ENCODE measurements at places on chromosomes 12 and 14.

- DNase-seq, result no peak
Observed at GRCh38 chr14:32722631-32723183, 216.0 kb upstream of the NPAS3 start.

DNA sequence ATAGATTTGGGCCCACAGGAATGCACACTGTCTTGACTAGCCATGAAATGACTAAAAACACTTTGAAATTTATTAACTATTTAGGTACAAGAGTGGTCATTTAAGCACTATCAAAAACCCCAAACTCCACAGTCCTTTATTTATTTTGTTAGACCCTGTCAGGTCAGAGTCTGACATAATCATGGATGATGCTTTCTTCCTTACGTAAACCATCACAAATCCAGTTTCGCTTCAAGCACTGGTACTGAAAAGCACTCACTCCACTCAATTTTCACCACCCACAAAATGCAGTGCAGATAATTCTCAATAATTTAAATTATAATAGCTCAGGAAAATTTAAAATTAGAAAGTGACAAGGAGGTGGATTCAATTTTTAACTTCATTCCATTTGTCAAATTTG lies 25.8 kb downstream of the PPP2R5E start:
- DNase-seq, result no peak

DNA sequence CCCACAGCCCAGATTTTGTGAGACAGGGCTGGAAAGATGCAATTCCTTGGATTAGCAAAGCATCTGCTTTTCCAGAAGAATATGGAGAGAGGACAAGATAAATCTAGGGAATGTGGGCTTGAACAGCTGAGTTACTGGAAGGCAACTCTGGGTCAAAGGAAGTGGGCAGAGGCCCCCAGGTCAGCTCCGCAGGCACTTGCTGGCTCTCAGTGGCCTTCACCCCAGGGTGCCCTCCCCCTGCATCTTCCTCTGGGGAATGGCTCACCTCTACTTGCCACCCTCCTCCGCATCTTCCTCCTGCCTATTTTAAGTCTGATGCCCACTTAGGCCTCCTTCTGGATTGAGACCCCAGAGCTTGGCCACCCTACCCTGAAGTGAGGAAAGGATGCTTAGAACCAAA lies 10.5 kb upstream of the PNMA1 start:
- no peak for DNase-seq

GRCh38 chr14:73260574-73260973 lies 23.3 kb downstream of the PAPLN start:
- DNase-seq, result no peak

- no peak for DNase-seq
Observed at GRCh38 chr12:118541071-118541470, 164.7 kb downstream of the SUDS3 start.

DNA sequence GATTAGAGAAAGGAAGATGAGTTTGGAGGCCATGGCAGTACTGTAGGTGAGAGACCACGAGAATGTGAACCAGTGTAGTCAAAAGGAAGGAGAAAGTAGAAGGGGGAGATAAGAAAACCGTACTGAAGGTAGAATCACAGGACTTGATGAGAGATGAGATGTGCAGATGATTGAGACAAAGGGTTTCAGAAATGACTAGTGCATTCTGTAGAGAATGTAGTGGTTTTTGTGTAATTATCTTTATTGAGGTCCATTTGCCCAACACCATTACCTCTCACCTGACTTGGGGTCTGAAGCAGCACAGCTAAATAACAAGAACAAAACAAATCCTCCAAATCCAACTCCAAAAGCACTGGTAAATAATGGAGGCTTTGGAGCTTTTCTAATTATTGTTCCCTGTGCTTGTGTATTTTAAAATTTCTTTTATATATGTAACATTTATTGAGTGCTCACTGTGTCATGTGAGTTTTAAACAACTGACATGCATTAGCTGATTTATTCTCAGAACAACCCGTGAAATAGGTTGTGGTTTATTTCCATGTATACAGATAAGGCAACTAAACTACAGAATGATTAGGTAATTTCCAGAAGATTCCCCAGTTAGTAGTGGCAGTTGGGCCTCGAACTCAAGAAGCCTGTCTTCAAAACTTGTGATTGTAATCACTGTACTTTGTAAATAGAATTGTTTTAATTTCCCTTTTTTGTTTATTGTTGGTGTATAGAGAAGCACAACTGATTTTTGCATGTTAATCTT lies 390.0 kb downstream of the AEBP2 start:
- no peak for DNase-seq

GRCh38 chr12:108881953-108882352 lies 2.1 kb downstream of the DAO start:
- no peak for DNase-seq

DNA sequence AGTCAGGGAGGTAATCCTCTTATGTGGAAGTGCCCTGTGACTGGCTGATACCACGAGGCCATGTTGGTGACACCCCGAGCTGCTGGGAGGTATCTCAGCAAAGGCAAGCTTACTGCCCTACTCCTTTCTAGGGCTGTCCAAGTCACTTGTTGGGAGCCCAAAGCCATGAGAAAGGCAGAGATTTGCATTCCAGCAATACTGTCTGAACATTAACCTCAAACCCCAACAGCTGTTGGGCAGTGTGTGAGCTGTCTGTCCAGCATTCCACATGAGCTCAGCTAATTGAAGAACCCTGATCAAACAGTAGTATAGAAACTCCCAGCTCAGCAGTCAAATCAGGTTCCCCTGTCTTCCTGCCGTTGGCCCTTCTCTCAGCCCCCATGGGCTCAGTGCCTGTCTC lies 9.2 kb downstream of the ABHD4 start:
- DNase-seq, result no peak

DNA sequence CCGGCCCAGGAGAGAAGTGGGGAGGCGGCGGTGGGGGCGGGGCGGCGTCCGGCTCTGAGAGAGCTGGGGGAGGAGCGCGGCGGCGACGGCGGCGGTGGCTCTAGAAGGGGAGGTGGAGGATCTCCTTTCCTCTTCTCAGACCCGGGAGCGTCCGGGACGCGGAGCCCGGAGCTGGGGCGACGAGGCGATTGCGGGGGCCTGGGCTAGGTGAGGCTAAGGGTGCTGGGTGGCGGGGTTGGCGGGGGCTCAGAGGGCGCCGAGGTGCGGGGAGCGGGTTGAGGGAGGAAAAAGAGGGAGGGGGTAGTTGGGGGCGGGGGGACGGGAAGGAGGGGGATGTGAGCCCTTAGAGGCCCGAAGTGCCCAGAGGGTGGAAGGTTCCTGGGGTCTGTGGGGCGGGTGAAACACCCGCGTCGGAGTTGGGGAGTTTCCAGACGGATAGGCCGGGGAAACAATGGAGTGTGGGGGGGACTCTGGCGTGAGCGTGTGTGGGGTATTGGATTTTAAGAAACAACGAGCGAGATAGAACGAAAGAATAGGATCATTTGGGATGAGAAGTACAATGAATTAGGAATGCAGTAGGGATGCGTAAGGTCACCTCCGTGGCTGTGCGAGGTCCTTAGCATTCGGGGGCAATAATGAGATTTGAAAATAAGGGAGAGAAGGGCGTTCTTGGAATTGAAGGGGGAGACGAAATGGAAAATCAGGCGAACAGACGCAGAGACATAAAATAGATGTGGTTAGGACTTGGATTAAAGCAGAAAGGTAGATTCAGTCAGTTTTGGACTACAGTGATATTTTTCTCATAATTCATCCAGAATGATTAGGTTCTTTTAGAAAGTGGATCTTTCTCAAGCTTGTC lies at the start of gene SPATS2:
TSS of gene SPATS2 (plus strand) at position 82 of the 859 bp plus-strand sequence. CDS start 93,551 bp downstream, outside the sequence.
- DNase-seq, result peak; percentile 32

DNA sequence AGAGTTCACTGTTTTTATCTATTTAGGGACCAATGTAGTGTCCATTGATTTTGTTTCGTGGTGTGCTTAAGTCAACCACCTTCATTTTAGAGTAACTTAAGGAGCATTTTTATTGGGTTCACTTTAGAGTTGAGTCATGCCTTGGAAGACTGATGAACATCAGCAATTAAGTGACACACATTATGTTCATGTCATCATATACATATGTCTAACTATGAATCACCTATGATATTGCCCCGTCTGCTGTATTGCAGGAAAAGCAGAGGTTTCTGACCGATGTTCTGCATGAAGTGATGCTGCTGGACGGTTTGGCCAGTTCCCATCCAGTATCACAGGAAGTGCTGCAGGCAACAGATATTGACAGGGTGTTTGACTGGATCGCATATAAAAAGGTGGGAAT lies 227.1 kb downstream of the TRHDE start:
- no peak for DNase-seq

- peak; percentile 48 for DNase-seq
Observed at GRCh38 chr14:35826952-35827416, 846 bp downstream of the BRMS1L start.

- DNase-seq, result no peak
Observed at GRCh38 chr12:16618256-16618655, 12.3 kb upstream of the LMO3 start.

DNA sequence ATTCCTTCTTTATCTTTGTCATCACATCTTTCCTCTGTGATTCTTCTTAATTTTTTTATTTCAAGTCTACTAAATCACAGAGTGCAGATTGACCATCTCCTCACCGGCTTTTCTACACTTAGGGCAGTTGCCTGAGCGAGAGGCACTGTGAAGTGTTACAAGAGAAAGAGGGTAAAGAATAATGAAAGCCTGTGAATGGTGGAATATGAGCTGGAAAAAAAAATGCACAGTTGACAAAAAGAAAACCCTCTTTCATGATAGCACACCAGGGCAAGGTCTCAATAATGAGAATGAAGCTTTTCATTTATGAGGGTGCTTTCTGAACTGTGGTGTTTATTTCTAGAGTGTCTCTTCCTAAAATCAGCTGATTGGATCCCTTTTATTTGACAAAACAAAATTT lies 106.2 kb upstream of the PDE3A start:
- DNase-seq, result no peak

DNA sequence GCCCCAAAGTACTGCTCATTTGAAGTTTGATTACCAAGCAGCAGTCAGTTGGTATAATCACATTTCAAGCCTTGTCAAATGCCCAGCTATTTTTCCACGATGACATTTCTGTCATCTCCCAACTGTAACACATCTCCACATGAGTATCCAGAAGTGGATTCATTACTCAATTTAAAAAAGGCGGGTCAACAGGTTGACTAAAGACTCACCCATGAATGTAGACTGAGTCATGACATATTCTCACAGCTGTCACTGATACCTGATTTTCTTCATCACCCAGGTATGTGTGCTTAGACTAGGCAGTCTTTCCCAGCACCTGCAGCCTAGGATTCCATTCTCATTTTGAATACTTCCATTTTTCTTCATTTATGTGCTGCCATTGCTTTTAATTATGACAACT lies 75.1 kb upstream of the DBX2 start:
- DNase-seq, result no peak

- DNase-seq, result no peak
Observed at GRCh38 chr14:54669721-54670561, 103.0 kb downstream of the SAMD4A start.

DNA sequence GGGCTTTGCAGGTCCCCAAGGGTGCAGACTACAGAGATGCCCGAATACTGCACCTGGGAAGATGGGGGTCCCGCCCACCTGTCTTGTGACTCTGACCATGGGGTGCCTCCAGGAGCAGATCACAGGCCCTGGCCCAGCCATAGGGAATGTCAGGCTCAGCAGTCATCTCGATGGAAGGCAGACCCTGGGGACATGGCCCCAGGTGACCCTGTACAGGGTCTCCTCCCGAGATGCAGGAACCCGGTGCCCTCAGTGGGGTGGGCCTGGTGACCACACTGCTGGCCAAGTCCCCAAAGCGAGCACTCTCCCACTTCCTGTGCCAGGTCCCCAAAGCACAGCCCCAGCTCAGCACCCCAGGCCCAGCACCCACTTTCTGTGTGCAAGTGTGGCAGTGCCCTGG lies 903.7 kb upstream of the USP15 start:
- DNase-seq, result no peak

GRCh38 chr14:67444395-67444794 lies 32.4 kb upstream of the PLEK2 start:
- DNase-seq, result no peak

GRCh38 chr14:58944343-58944967 lies 244.0 kb upstream of the DAAM1 start:
- peak; percentile 47 for DNase-seq

- no peak for DNase-seq
Observed at GRCh38 chr12:62689042-62689839, 222.6 kb downstream of the MON2 start.

DNA sequence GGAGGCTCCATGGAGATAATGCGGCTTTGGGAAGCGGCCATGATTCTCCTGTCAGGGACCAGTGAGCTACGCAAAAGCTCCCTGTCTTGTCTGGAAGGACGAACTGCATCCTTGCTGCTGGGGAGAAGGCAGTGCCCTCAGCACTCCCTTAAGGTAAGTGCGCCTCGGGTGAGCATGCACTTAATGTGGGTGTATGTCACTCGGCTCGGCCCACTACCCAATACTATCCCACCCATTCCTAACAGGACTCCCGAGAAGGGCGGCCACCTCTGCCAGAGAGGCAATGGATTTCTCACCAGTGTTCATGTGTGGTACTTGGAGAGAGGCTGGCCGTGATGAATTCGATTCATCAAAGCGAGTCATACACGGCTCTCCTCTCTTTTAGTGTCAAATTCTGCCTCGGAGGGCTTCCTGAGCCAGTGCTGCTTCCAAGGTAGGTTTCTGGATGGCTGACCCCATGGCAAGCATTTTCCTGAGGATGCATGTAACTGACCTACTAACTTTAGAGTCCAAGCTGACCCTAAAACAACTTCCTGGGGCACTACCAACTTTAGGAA lies 151.7 kb upstream of the RTL1 start:
- no peak for DNase-seq

DNA sequence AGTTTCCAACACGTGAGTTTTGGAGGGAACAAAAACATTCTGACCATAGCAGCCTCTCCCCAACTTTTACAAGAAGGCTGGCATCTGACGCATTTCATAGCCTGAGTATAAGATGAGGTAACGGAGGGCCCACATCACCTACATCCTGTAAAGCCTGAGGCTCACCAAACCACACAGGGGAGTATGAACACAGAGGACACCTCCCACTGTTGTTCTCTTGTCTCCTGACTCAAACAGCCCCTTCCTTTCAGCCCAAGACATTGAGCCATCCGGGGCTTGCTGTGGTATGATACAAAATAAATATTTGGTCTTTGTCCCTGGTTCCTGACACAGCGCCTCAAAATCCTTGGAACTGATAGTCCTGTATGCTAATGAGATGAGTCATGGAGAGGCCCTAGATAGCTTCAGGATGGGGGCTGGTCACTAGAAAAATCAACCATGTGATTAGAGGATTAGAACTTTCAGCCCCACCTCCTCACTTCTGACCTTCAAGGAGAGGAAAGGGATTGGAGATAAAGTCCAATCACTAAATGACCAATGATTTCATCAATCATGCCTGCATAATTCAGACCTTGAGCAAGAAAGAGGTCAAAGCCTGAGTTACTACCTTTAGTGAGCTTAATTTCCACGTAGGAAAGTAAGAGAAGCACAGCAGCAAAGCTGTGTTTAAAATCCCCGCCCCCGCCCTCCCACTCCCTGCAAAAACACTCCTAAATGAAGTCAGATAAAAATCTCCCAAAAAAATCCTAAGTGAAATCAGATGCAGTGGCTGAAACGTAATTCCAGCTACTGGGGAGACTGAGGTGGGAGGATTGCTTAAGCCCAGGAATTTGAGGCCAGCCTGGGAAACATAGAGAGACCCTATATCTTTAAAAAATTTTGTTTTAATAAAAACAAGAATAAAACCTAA lies 236.4 kb downstream of the PCNX1 start:
- no peak for DNase-seq

Measured in NCI-H774 (cell line).